ENCODE measurements at places on chromosomes 16 and 17. TPM values are rescaled to one million over a fixed set of nuclear protein-coding genes. Genes with fewer than 3 reads are reported as not detected.

ZSCAN10 gene
- not detected for total RNA-seq

CPNE7 gene
- 66.8 TPM for total RNA-seq

BRIP1 gene
- total RNA-seq = 12.1 TPM

CEP295NL gene
- 0.16 TPM for total RNA-seq

CRAMP1 gene
- 10.3 TPM for total RNA-seq

PRAC2 gene
- not detected for total RNA-seq

PLXDC1 gene
- 0.38 TPM for total RNA-seq

ITGB3 gene
- 148 TPM for total RNA-seq

CD300C gene
- total RNA-seq = not detected

C16orf86 gene
- total RNA-seq = 10.8 TPM

CARHSP1 gene
- total RNA-seq = 250 TPM

PLLP gene
- total RNA-seq = 9.6 TPM

MARVELD3 gene
- 0.63 TPM for total RNA-seq

CCL16 gene
- total RNA-seq = not detected

SLFN5 gene
- 17.9 TPM for total RNA-seq
